ENCODE measurements at places on chromosomes 3 and 15.

- DNase-seq = no peak
Observed at GRCh38 chr3:54641226-54642014, 286.4 kb downstream of the LRTM1 start.

- no peak for DNase-seq
Observed at GRCh38 chr3:124773351-124774326, 43.4 kb downstream of the UMPS start.

DNA sequence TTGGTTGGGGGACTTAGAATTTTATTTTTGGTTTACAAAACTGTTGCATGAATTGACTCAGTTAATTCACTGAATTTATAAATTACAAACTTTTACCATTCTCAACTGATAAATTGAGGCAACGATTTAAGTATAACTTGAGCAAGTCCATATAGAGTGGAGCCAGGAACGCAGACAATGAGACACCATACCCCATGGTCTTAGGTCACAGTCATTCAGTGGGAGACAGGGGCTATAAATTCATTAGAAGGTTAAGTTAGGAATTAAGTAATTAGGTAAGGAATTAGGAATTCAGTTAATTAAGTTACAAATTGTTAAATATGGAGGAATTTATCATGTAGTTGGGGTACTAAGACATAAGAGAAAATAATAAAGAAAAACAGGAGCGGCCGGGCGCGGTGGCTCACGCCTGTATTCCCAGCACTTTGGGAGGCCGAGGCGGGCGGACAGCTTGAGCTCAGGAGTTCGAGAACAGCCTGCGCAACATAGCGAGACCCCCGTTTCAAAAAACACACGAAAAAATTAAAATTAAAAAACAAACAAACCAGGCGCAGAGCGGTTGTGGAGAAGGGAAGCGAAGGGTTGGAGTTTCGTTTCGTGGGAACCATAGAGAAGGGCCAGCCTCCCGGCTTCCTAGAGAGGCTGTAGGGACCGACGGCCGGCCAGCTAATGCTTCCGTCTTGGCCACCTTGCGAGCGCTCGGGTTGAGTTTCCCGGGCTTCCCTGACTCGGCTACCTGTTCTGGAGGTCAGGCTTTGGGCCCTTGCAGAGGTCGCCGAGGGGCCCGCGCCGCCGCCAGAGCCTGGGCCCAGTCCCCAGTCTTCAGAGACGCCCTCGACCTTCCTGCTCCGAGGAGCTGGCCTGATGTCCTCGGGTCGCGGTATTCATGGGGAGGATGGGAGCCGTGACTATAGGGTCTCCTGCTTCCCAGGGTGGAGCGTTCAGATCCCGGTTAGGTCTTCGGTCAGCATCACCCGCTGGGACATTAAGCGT is at the start of gene ZNF619:
TSS of gene ZNF619 (plus strand) at position 645 of the 993 bp plus-strand sequence. CDS start 858 bp downstream, outside the sequence.
- DNase-seq = peak; percentile 67

DNA sequence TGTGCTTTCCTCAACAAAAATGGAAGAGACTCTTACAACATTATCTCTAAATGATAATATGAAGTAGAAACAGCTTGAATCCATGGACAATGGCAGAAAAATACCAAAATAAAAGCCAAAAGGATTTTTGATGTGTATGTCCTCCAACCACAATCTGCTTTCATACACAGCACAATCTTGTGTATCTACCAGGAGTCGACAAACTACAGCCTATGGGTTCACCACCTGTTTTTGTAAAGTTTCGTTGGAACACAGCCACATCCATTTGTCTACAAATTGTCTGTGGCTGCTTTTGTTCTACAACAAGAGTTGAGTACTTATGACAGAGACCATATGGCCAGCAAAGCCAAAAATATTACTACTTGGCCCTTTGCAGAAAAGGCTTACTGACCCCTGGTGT is 88.7 kb upstream of the UBE2E2 start:
- DNase-seq = no peak

DNA sequence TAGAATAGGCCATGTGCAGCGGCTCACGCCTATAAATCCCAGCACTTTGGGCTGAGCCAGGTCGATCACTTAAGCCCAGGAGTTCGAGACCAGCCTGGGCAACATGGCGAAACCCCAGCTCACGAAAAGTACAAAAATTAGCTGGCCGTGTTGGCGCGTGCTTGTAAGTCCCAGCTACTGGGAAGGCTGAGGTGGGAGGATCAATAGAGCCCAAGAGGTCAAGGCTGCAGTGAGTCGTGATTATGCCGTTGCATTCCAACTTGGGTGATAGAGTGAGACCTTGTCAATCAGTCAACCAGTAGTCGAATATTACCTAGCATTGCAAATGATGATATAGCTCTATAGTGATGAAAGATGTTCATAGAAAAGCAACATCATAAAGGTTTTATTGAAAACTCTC is 51.9 kb downstream of the USP8 start:
- no peak for DNase-seq

- DNase-seq = no peak
Observed at GRCh38 chr3:37072892-37073291, 79.6 kb downstream of the MLH1 start.

GRCh38 chr3:23949784-23950183 is 4.7 kb downstream of the NR1D2 start:
- no peak for DNase-seq

GRCh38 chr3:105518806-105519418 is 152.2 kb downstream of the ALCAM start:
- peak; percentile 8 for DNase-seq

GRCh38 chr3:52440249-52440551 is 4.7 kb downstream of the SEMA3G start:
- DNase-seq = no peak

- DNase-seq = no peak
Observed at GRCh38 chr15:37032091-37032775, 68.1 kb downstream of the MEIS2 start.

DNA sequence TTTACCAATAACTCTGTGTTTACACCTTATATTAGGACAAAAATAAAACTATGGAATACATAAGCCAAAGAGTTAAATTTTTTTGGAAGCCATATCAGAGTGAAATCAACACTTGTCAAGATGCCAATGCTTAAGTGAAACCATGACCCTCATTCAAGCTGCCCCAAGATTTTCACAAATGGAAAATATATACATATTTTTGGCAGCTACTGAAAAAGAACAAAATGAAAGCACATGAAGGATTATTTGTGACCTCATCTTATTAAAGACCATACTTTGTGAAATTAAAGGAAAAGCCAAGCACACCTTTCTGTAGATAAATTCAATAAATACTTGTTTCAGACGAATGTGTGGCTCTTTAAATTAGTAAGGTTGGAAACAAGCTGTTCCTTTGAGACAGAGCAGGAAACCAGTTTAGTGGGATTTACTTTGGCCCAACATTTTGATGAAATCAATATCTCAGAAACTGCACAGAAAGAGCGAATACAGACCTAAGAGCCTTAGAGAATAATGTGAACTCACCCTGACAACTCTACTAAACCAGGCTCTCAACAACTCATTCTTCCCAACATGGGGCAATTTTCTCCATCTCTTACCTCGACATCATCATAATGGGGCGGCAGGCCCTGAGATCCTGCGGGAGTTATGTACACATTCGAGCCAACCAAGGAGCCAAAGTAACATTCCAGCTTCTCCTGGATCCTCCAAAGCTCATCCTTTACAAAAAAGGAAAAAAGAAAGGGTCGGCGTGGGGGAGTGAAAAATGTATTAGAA is 11.1 kb downstream of the RIOX2 start:
- DNase-seq = no peak

DNA sequence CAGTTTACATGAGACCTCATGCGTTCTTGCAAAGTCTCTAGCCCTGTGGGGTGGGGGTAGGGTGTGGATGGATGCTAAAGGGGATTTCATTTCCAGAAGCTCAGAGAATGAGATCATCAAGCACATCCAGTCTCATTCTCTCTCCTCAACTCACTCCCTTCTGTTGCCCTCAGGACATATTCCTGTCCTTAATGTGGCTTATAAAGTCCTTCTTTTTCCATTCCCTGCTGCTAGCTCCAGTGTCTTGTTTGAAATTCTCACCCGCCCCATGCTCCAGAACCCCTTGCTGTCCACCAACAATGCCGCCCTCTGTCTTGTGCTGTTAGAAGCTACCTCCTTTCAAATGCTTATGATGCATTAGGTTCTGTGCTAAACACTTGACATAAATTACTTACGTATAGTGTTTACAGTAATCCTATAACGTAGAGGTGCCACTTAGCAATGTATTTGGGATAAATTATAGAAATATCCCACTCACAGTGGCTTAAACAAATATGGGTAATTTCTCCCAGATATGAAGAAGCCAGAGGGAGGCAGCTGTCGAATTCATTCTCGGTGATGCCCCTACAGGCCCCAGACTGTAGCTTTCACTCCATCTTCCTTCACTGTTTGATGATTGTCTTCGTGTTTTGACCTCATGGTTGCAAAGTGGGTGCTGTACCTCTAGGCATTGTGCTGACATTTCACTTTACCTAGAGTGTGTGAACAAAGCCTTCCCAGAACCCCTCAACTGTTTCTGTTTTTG is 273.1 kb upstream of the TBL1XR1 start:
- no peak for DNase-seq

DNA sequence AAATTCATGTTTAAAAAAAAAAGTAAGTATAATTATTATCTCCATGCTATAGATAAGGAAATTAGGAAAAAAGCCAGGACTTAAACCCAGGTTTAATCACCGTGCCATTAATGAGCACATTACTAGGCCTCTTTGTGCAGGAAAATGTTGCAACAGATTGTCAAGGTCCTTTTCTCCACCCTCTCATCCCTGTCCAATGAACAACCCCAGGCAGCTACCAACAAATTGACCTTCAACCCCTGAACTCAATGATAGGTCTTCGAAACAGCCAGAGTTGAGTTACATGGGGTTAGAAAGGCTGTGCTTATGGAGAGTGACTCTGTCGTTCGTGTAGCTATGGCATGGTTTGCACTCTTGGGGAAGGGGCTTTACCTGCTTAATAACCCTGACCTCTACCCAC is 84.2 kb upstream of the CTNNB1 start:
- no peak for DNase-seq

- no peak for DNase-seq
Observed at GRCh38 chr3:101387351-101387750, 67.0 kb upstream of the IMPG2 start.

- DNase-seq = peak; percentile 28
Observed at GRCh38 chr3:170007031-170007663, 30.6 kb upstream of the GPR160 start.

DNA sequence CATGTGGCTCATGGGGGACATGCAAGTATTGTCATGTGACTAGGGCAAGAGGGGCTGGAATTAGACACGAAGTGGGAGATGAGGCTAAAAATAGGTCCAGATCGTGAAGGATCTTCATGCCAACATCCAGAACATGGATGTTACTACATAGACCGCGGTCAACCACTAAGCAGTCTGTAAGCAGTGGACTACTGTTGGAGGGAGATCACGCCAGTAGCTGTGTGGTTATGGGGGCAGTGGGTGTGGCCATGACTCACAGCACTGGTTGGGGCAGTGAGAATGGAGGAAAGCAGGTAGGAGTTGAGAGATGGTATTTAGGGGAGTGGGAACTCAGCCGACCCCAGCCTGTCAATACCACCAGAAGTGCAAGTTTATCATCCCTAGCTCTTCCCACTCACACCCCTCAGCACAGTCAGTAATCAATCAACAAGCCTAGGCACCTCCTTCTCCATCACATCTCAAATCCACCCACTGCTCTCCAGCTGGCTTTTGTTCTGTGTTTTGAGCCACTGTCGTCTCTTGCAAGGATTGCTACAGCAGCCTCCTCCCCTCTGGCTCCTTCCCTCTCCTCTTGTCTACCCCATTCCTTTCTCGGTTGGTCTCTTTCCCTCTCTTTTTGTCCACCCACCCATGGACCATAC is 107.2 kb upstream of the ABHD17C start:
- no peak for DNase-seq

DNA sequence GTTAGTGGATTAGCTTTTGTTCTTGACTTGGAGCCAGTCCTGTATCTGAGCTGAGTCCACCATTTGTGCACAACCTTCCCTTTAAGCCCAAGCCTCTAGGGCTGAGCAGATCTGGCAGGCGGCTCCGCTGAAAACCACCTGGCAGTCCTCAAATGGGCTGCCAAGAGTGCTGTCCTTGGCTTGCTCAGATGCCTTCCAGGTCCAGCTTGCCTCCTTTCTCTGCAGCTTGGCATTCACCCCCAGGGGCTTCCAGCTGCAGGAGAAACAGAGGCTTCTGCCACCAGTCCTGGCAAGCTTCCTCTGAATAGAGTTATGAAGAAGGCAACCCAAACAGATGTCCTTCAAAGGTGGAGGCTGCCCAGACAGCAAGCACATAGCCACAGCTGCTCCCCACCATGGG is 96.7 kb downstream of the LRTM1 start:
- DNase-seq = no peak

Measured in GM06990 (cell line).